Neural progenitor cell (in vitro differentiated cells): ENCODE measurements at places on chromosomes 4 and X.

DNA sequence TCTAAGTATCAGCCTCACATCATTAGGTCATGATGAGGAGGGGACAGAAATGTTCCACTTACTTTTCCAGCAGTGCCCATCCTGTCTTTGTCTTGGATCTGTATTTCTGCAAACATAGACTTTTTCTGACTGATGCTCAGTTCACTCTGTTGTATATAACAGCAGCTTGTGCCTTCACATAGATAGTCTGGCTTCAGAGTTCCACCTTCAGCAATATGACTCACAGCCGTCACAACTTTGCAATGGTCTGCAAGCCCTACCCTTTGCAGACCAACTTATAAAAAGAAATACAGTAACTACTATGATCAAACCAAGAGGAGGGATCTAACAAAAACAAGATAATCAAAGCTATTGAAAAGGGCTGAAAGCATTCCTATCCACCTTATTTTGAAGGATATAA lies at the start of gene ADH7:
TSS of gene ADH7 (minus strand) at position 189 of the 400 bp plus-strand sequence. CDS start at position 80, 109 bp downstream.
- DNase-seq, result no peak

DNA sequence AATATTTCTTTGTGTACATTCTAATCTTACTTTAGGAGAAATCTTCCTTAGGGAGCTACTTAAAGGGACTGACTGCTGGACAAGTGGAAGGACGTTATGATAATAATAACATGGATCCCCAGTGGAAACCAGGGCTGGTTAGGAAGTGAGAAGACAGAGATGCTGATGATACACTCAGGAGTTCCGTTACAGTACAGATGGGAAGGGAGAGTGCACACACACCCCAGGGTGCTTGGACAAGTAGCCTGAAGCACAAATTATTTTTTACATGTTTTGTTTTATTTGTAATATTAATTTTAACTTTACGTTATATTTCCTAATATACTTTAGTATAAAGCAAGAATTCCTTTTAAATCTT lies 84.1 kb downstream of the BMPR1B start:
- no peak for DNase-seq

- DNase-seq, result no peak
These were observed 88.6 kb downstream of the CENPC start for GRCh38 chr4:67456577-67457196.

GRCh38 chr4:184771416-184771815 lies 37.5 kb upstream of the CENPU start:
- no peak for DNase-seq

DNA sequence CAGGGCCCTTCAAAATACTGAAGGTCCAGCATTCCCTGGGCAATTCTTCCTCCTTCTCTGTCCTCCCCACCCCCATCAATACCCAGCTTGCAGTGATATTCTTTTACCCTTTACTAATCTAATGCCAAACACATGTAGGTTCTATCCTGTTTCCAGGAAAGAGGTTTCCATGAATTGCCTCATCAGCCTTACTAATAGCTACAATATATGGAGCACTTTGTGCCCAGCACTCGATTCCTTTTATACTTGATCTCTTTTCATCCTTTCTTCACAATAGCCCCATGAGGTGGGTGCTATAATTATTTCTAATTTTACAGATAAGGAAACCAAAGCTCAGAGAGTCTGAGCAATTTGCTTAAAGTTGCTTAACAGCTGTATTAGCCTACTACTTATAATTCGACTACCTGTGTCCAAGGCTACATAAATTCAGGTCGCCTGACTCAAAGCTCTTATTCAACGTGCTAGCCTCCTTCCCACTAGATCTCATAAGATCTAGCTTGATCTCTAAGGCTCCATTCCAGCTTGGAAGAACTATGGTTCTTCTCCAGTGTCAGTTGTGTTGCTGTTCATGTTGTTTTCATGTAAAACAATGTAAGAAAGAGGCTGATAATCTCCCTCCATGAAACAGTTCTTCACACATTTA lies 229.6 kb upstream of the PGRMC2 start:
- no peak for DNase-seq

DNA sequence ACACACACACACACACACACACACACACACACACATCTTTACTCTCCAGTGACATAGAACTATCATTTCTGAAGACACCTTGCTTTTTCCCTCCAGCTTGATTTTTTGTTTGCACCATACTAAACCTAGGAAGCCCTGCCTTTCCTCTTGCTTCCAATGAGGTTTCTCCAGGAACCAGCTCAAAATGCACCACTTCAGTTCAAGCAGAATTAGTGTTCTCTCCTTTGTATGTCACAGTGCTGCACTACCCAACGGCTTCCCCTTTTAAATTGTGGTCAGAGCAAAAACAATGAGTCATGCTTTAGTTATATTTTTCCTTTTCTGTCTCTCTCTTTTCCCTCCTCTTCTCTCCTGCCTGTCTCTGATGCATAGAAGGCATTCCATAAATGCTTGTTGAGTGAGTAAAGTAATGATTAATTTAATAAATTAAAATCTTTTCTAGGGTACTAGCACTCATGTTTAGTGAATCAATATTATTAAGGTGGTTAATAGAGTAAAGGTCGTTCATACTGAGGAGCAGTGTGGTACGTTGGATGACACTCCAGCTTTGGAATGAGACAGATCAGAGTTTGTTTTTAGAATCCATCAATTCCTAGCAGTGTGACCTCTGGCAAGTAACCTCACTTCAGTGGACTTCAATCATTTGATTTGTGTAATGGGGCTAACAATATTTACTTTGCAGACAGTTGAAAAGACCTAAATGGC lies 5.9 kb downstream of the RTL3 start:
- no peak for DNase-seq

DNA sequence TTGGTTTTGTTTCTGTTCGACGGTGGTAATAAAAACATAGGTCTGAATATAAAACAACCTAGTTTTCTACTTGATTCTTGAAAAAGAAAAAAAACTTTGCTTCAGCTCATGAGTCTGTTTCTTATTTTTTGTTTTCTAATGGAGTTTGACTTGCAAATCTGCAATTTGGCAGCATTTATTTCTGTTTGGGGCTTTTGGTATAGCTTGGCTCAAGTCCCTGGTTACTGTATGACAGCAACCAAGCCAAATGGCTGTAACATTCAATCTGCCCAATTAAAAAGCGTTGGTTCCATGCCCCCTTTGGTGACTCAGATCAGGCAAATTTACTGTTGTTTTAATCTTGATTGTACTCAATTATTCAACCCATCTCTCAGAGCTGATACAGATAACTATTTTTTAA lies 263.4 kb downstream of the GRIA3 start:
- DNase-seq, result no peak
